ENCODE measurements at places on chromosomes 2 and 18.

- no peak for DNase-seq
Observed at GRCh38 chr2:55620123-55620779, 2.8 kb upstream of the PPP4R3B start.

- DNase-seq, result no peak
Observed at GRCh38 chr18:34929336-34929780, 111.9 kb upstream of the MAPRE2 start.

- DNase-seq, result peak; percentile 51
Observed at GRCh38 chr2:171159372-171160118, 1.1 kb downstream of the TLK1 start.

GRCh38 chr18:11336241-11336640 lies 186.9 kb upstream of the PIEZO2 start:
- no peak for DNase-seq
